ENCODE measurements at places on chromosomes 16 and 17.

DNA sequence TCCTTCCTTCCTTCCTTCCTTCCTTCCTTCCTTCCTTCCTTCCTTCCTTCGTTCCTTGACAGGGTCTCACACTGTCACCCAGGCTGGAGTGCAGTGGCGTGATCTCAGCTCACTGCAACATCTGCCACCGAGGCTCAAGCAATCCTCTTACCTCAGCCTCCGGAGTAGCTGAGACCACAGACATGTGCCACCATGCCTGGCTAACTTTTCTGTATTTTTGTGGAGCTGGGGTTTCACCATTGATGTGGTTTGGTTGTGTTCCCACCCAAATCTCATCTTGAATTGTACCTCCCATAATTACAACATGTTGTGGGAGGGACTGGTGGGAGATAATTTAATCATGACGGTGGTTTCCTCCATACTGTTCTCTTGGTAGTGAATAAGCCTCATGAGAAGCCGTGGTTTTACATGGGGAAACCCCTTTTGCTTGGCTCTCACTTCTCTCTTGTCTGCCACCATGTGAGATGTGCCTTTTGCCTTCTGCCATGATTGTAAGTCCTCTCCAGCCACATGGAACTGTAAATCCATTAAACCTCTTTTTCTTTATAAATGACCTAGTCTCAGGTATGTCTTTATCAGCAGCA, 90.3 kb upstream of the MPHOSPH6 start:
- no peak for DNase-seq

- DNase-seq, result no peak
Observed at GRCh38 chr17:35041390-35041789, 22.1 kb downstream of the RFFL start.

- peak; percentile 65 for DNase-seq
Observed at GRCh38 chr16:30903596-30903995, 7.2 kb downstream of the CTF1 start.

- no peak for DNase-seq
Observed at GRCh38 chr16:67547423-67548264, 14.7 kb upstream of the CTCF start.

- DNase-seq, result no peak
Observed at GRCh38 chr17:57034807-57035754, 50.0 kb upstream of the AKAP1 start.
